Astrocyte (in vitro differentiated cells and primary cell): ENCODE measurements at places on chromosomes 13 and 19.

- DNase-seq: no peak
Measured at GRCh38 chr19:12111176-12111575, 29.0 kb downstream of the ZNF20 start.

GRCh38 chr19:55352040-55352439, 2.5 kb downstream of the COX6B2 start:
- no peak for DNase-seq

DNA sequence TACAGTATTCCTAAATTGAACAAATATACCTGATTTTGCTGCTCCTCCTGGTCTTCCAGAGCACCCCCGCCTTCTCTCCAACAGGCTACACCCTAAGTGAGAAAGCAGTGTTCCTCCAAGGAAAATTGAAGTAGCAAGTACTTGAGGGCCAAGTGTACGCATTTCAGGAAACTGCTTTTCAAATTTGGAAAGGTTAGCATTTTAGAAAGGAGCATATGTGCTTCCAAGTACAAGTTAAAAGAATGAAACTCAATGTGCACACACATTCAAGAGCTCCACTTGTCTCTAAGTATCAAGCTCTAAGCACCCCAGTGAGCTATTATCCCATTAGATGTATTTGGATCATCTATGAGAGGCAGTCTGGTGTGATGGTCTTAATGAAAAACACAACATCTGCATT, 25.8 kb downstream of the LHFPL6 start:
- DNase-seq: no peak

DNA sequence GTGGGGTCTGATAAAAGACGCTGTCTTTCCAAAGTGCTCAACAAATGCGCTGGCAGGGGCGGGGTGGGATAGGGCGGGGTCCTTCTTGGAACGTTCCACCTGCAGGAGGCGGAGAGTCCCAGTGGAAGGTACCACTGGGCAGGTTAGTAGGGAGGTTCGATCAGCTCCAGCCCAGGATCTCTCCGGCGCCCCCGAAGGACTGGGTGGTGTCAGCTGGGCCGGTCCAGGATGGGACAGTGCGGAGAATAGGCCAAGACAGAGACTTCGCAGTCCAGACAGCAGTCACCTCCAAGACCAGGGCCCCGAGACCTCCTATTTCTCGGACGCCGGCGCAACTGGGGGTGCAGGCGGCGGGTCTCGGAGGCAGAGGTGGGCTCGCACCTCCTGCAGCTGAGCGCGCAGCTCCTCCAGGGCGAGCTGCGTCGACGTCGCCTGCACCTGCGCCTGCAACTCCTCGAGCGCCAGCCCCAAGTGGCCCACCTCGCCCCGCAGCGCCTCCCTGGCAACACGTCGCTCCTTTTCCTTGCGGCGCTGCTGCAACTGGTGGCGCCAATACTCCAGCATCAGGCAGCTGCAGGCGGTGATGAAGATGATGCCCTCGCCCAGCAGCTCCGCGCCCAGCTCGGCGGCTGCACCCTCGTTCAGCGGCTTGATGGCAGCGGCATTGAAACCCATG, 21.6 kb downstream of the VASP start:
- no peak for DNase-seq

DNA sequence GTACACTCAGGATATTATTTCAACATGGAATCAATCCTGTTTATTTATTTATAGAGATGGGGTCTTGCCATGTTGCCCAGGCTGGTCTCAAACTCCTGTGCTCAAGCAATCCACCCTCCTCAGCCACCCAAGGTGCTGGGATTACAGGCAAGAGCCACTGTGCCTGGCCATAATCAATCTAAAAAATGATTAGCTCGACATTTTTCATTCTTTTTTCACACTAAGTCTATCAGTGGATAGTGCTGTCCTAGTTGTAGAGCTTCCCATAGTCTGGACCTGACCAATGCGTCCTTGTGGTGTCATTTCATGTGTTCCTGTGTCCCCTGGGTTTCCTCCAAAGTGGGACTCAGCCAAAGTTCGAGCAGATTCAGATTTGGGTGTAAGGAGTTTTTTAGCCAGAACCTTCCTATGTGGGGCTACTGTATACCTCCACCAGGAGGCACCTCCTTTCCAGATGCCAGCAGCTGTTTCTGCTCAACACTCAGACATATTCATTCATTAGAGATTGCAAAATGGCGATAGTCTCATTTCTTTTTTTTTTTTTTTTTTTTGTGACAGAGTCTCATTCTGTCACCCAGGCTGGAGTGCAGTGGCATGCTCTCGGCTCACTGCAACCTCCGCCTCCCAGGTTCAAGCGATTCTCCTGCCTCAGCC, 61.1 kb downstream of the MAP4K1 start:
- DNase-seq: no peak

GRCh38 chr13:68190818-68191217, 960.7 kb upstream of the PCDH9 start:
- DNase-seq: peak; percentile 77

GRCh38 chr13:104105418-104106355, 1039.5 kb upstream of the SLC10A2 start:
- DNase-seq: no peak

DNA sequence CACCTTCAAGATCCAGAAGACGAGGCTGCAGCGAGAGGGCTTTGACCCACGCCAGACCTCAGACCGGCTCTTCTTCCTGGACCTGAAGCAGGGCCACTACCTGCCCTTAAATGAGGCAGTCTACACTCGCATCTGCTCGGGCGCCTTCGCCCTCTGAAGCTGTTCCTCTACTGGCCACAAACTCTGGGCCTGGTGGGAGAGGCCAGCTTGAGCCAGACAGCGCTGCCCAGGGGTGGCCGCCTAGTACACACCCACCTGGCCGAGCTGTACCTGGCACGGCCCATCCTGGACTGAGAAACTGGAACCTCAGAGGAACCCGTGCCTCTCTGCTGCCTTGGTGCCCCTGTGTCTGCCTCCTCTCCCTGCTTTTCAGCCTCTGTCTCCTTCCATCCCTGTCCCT, 7.0 kb upstream of the PGLS start:
- DNase-seq: no peak

DNA sequence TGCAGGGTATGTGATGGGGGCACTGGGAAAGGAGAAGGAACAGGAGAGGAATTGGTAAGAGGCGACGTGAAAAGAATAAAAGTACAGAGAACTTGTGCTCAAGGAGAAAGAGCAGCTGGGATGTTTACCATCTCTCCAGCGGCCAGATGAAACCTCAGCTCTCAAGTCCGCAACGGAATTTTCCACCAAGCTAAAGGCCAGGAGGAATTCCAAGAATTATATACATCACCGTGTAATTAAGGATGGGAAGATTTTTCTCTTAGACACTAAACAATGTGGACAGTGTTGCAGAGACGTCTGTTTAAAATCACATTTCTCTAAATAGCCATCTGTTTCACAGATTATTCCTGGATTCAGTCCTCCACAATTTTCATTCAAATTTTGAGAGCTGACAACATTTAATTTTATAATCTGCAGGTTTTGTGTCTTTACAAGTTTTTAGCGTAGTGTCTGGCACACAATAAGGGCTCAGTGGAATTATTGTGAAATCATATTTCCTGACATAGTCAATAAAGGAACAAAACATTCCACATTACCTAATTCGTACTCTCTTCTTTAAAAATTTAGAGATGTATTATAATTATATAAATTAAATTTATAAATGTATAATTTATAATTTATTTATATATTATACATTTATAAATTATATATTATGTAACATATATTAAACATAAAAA, 23.0 kb upstream of the USP29 start:
- DNase-seq: no peak

GRCh38 chr19:58400916-58401839, 5.7 kb downstream of the RNF225 start:
- DNase-seq: peak; percentile 96

GRCh38 chr13:80444240-80445015, 103.5 kb upstream of the SPRY2 start:
- DNase-seq: no peak

DNA sequence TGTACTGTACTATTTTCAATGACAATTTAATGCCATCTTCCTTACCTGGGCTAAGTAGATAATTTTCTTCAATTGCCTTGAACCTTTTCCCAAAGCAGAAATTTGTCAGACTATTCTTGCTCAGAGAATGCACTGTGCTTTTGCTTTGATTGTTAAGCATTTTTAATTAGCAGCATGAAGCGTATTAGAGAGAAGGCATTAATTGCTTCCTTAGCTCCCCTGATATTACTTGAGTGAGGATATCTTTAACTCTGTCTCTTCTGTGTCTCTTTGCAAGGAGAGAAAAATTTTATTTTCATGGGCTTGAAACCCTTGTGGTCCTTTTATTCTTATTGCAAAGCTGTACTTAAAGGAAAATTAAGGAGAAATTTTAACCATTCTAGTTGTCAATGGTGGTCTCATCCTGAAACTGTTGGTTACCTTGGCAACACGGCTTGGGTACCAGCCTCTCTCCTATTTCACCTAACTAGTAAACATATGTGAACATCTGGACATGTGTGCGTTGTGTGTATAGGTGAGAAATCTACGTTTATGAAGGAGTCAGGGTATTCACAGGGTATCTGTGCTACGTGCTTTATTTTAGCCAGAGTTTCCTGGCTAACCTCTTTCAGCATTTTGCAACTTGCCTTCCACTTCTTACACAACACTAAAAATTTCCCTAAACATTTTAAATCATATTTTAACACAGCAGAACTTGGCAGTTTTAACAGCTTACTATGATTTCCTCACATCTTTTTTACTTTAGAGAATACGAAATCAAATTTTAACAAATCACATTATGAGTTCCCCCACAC, 225.5 kb downstream of the KLF5 start:
- DNase-seq: no peak

DNA sequence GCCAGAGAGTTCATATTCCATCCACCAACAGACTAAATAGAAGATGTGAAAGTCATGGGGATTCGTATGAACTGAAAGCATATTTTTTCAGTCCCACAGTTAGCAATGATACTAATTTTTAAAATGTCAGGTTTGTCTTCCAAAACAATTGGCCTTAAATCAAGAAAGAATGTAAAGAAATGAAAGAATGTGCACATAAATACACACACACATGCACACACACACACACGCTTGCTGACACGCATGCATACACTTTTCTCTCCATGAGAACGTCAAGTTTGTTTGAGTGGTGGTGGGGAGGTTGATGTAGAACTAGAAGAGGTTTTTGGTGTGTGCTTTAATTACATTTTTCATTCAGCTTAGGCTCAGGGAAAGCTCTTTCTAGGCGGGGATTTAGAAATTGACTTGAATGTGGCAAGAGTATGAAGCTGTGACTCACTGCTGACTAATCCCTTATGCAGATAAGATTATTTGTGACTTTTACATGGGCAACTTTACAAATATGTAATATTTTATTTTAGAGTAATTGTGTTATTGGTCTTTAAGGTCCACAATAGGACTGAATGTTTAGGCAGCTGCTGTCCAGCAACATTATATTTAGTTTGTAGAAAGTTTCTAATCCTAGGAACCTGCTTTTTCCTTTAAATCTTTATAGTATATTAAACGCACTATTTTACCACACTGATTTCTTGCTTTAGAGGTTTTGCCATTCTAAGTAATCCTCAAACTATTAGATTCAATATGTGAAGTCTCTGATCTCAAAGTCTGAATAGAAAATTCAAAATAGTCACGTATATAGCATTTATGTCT, 18.8 kb downstream of the FLT1 start:
- peak; percentile 89 for DNase-seq

- DNase-seq: no peak
Measured at GRCh38 chr19:35713904-35714495, 3.8 kb upstream of the KMT2B start.

- no peak for DNase-seq
Measured at GRCh38 chr13:66612983-66613382, 617.2 kb downstream of the PCDH9 start.

- DNase-seq: no peak
Measured at GRCh38 chr19:51119101-51119500, 5.6 kb upstream of the SIGLEC9 start.

GRCh38 chr13:37211487-37211886, 106.0 kb upstream of the CSNK1A1L start:
- no peak for DNase-seq

- DNase-seq: no peak
Measured at GRCh38 chr13:48965736-48966135, 10.0 kb upstream of the FNDC3A start.

GRCh38 chr13:110063490-110064421, 243.2 kb downstream of the COL4A1 start:
- no peak for DNase-seq

- peak; percentile 58 for DNase-seq
Measured at GRCh38 chr13:107271227-107271626, 703.3 kb upstream of the ARGLU1 start.

DNA sequence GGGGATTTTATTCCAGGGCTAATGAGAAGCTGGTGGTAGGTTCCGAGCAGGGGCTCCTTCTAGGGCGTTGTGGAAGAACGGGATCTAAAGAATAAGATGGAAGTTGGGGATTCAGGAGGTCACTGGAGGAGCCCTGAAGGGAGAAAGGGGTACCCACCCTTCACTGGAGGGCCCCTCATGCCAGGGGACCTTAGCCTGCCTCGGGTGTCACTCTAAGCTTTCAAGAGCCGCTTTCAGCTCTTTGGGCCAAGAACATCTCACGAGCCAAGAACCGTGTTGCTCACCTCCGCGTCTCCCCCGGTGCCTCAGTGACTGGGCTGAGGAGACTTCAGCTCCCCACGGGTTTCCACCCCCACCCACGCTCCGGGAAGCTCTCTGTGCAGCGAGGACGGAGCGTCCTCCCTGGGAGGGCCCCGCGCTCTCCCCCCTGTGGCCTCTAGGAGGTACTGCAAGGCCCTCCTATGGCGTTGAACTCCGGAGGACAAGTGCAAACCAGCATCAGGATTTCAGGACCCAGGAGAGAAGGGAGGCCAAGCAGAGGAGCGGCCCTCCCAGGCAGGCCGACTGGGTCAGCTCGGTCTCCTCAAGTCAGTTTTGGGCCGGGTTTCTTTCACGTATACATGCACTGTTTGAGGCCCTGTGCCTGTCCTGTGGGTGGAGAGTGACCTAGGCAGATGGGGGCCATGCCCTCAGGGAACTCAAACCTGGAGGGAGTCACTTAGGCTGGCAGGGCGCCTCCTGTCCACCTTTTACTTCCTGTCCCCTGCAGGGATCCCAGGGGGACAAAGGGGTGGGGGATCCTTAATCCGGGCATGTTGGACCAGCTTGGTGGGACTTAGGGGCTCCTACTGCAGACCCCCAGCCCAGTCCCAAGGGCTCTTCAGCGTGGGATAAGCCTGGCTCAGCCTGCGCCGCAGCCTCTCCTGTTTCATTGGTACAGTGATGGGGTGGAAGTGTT, 5.1 kb upstream of the KRTDAP start:
- DNase-seq: peak; percentile 21

GRCh38 chr19:12695514-12695913, 917 bp downstream of the FBXW9 start:
- DNase-seq: no peak

DNA sequence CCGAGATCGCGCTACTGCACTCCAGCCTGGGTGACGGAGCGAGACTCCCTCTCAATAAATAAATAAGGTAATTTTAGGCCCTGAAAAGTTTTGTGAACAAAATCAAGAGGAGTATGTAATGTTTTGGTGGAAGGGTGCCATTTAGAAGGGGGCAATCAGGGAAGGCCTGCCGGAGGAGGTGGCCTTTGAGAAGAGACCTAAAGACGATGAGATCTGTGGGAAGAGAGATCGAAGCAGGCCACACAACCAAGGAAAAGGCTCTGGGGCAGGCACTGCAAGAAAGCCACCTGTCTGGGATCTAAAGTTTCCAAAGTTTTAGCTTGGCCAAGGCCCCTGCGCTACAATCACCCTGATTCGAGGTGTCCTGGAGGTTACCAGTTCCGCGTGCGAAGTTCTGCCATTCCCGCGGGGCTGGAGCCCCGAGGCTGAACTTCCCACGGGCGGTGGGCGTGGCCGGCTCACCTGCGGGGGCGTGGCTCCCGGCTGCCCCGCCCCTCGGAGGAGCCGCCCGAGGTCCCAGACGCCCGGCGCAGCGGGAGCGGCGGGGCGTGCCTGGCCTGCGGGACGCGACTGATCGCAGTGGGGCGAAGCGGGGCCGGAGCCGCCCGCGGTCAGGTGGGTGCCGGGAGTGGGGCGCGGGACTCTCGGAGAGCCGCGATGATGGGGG, at the start of gene KLC3:
TSS of gene KLC3 (plus strand) at position 519 of the 667 bp plus-strand sequence. CDS start 4,792 bp downstream, outside the sequence.
- no peak for DNase-seq
